DMS53 (cell line): ENCODE measurements at places on chromosomes 6 and 20.

DNA sequence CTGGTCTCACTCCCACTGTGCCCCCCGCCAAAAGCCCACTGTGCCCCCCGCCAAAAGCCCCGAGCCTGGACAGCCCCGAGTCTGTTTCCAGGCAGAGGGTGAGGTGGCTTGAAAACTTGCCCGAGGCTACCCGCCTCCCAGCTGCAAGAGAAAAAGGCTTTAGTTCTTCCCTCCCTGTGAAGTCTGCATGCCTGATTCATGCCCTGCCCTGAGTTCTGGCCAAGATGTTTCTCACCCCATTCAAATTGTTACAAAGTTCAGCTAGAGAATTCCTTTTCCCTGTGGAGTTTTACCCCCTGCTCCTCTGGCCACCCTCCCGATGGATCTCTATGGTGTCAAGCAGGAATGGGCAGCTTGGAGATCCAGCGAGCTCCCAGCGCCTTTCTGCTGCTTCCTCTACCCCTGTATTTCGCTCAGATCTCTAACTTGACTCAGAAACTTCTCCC is 298.8 kb upstream of the MAP3K7 start:
- DNase-seq, result no peak

GRCh38 chr20:21496452-21496851 is 17.4 kb downstream of the NKX2-2 start:
- DNase-seq, result no peak

- DNase-seq, result no peak
Measured at GRCh38 chr20:9139106-9139833, 70.4 kb downstream of the PLCB4 start.

GRCh38 chr6:24883618-24884017 is 52.1 kb downstream of the RIPOR2 start:
- DNase-seq, result no peak

DNA sequence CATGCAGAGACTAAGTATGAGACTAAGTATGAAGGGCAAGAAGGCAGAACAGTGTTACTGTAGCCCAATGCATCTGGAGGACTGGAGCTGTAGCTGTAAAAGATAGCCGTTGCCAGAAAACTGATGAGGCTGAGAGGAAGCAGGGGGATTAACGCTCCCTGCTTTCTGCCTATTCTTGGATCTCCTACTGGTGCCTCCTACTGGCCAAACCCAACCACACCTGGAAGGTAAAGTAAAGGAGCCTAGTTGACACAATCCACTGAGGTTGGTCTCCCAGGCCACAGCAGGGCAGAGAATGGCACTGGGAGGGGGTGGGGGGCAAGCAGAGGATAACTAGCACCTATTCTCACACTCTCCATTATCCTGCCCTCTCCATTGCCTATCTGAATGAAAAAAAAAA is 105.0 kb upstream of the MRPS10 start:
- DNase-seq, result no peak

- peak; percentile 79 for DNase-seq
Measured at GRCh38 chr6:3750317-3751076, 1.0 kb downstream of the PXDC1 start.

GRCh38 chr6:136745300-136745699 is 47.0 kb downstream of the MAP3K5 start:
- DNase-seq, result no peak

DNA sequence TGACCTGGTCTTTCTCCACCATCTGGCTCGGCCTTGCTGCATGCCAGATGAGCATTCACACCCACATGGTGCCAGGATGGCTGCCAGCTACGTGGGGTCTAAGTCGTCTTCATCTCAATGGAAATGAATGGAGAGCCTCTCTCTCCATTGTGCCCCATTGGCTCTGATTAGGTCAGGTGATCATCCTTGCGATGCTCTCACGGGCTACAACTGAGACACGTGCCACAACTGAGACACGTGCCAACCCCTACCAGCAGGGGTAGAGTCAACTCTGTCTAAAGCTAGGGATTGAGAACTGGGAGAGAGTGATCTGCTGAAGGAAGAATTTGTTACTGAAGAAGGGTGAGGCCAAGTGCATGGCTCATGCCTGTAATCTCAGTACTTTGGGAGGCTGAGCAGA is 67.3 kb upstream of the RALY start:
- no peak for DNase-seq

DNA sequence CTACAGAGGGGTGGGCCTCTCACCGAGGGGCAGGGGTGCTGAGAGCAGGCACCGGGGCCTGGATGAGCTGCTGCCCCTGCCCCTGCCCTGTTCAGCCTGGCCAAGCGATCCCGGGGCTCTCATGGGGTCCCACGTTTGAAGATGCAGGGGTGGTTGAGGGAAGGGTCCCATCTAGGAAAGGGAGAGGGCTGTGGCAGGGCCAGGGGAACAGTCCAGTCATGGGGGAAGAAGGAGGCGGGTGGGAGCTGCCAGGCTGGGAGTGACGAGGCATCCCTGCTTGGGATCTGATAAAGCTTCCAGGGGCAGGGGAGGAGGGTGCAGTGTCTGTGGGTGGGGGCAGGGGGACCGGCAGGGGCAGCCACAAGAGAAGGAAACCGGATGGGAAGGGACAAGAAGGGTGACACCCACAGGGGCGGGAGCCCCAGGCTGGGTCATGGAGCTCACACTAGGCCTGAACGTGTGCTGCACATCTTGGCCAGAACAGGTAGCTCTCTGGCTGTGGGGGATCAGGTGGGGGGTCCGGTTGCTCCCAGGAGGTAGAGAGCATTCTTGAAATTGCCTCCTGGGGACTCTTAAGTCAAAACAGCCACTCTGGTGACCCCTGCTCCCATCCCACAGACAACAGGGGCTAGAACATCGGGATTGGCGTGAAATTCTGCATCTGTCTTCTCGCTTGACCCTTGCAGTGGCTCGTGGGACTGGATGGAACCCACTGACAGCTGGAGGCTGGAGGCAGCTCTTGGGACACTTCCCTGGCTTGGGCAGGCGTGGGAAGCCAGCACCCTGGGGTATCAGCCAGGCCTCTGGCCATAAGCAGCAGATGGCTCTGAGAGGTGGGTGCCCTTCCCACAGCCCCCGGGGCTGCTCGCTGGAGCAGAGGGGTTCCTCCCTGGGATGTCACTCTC is 58.0 kb upstream of the GATA5 start:
- DNase-seq, result no peak
